T-helper 1 cell (primary cell): ENCODE measurements at places on chromosomes 6 and 20.

GRCh38 chr6:106290032-106290431, 35.5 kb downstream of the ATG5 start:
- DNase-seq = no peak

- DNase-seq = no peak
Measured at GRCh38 chr6:12081771-12082170, 69.7 kb downstream of the HIVEP1 start.

DNA sequence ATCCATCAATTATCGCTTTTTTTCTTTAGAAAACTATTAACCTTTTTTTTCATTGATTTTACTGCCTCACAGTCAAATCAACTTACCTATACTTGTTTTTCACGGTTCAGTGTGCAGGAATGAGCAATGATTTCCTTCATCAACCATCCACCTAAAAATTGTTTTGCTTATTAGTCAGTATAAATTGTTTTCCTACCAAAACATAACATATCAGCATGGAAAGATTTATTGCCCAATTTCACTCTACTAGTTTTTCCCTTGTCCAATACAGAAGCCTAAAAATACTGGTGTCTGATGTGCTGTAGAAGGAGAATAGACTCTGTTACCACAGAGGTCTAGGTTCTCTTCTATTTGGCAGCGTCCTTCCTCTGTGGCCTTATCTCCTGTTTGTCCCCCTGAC, 558.2 kb upstream of the CITED2 start:
- no peak for DNase-seq

DNA sequence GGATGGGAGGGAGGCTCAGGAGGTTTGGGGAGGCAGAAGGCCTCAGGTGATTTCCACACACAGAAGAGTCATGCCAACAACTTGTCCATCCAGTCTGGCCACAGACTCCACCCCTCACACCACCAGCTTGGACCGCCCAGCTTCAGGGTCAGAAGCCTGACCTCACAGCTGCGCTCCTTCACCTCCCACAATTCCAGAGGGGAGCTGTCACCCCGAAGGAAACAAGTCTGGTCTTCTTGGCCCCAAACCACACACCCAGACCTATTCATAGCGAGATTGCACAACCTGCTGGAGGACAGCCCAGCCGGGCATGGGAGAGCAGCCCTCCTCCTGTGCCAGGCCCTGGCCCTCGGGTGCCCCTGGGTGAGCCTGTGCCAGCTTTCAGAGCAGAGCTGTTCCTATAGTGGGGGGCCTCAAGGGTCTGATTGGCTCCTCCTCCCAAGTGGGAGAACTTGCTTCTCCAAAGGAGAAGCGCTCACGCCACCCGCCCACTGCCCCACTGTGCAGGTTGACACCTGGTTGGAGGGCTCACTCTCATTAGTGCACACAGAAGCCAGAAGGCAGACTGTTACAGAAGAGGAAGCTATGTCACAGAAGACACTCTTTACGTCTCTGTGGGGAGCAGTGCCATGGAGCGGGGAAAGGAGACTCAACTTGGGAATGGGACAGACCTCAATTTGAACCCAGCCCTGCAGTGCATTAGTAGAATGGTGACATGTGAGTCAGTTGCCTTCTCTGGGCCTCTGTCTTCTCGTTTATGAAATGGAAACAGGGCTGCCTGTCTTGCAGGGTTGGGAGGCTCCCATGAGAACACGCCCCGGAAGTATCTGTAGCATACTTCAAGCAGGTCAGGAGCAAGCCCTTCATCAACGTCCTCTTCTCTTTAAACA, 128.8 kb downstream of the FOXO3 start:
- DNase-seq = no peak

DNA sequence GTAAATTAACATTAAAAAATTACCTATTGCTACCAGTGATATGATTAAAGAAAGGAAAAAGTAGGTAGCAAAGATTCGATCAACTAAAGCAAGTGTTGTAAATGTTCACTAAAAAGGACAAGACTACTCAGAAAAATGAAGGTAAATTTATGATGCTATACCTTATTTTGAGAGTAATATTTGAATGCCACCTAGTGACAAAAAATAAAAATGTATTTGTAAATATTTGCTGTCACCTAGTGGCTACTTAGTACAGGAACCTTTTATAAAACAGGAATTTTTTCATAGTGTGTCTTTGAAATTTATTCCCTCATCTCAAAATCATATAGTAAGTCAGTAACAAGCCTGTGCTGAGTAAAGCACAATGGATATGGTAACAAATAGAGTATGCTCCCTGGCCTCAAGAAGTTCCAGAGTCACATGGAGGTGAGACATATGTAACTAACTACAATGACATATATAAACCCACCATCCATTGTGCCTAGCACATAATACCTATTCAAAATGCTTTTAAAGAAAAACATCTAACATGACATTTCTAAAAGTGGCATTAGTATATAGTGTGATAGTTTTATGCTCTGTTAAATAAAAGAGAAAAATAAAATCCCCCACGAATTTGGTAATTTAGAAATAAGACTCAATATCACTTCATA, 193.1 kb upstream of the SIM1 start:
- no peak for DNase-seq

DNA sequence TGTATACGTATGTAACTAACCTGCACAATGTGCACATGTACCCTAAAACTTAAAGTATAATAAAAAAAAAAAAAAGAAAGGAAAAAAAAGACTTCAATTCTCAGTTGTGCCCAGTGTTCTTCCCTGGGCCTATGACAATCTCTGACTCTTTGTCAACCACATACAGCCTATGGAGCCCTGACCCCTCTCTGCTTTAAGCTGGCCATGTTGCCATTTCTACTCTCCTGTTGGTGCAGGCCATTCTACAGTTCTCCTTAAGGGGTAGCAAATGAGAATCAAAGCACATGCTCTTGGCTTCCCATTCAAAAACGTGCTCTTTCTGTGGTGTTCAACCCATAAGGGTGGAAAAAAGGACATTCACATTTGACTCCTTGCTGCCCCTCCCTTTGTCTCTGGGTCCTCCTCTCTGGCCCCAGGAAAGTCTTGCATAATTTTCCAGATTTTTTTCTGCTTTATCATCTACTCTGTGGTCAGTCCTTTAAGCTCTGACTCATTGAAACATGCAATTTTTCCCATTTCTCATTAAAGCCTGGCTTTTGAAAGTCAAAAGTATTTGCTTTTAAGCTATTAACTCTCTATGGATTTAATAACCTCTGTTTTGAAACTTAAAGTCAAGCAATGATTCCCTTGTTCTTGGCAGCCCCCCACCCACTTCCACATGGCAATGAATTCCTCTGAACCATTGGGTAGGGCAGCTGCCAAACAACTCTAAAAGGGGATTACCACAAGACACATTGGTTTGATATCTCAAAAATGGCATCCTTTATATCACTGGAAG, 208.6 kb upstream of the MCHR2 start:
- DNase-seq = no peak

DNA sequence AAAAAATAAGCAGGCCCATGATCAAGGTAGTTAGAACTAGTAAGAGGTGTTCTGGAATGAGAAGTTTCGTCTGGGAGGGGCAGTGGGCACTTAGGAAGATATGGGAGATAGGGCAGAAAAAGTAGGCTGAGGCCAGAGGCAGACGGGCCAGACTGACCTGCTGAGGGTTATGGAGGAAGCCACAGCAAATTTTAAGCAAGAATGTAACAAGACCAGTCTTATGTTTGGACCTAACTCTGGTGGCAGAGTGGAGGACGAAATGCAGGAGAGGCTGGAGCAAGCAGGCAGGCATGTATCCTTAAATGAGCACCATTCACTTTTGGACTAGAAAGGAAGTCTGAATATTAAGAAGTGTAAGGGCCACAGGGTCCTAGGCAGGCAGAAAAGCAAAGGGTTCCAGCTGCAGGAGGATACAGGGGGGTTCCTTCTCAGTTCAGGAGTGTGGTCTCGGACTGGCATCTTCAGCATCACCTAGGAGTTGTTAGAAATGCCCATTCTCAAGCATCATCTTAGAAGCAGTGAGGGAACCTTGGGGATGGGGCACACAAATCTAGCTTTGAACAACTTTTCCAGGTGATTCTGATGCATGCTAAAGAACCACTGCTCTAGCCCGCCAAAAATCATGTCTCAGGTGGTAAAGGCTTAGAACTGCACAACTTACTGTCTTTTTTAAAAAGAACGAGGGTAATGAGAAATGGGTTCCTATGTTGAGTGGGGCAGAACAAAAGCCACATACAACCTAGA, 1.7 kb upstream of the DSTN start:
- DNase-seq = no peak

- DNase-seq = no peak
Measured at GRCh38 chr6:116450769-116451740, 10.1 kb upstream of the CALHM6 start.

- DNase-seq = no peak
Measured at GRCh38 chr20:46118481-46119020, 437 bp downstream of the CD40 start.

DNA sequence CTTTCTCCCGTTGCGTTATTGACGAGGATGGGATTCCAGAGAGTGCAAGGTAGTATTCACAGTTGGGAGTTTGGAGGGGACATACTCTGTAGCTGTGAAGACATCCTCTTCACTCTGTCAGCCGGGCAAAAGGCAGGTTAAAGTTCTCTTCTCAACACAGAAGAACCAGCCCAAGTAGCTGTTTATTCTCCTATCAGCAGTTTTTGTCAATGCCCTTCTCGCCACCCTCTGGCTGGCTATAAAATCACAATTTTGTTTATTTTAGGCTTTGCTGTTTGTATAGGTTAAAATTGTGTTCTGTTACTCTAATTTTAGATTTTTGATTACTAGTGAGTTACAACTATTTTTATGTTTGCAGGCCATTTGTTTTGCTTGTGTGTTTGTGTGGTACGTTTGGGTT, 37.9 kb upstream of the MAS1 start:
- DNase-seq = no peak

DNA sequence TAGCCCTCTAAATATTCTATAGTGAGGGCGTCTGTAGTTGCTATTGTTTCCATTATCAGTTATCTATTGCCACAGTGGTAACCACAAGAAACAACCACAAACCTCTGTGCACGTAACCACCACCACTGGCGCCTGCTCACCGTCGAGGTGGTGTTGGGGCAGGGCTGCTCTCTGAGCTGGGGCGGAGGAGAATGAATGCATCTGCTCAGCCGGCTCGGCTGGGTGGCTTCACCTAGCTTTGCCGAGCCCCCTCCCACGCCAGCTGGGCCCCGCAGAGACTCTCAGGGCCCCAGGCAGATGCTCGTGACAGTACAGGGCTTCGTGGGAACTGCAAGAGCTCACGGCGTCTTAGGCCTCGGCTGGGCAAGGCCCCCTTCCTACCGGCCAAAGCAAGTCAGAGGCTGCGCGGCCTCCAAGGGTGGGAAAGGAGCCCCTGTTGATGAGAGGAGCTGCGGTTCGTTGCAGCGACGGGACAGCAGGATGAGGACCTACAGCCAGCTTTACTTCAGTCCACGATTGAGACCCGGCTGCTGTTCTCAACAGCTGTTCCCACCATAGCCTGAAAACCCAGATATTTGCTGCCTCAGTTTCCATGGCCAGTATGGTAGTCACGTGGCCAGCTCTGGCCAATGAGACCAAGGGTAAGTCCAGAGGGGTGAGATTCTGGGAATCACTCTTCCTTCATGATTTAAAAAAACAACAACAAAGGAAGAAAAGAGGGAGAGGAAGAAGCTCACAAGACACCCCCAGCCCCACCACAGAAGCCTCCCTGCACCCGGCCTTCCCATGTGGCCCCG, 120.2 kb upstream of the AFDN start:
- DNase-seq = no peak

DNA sequence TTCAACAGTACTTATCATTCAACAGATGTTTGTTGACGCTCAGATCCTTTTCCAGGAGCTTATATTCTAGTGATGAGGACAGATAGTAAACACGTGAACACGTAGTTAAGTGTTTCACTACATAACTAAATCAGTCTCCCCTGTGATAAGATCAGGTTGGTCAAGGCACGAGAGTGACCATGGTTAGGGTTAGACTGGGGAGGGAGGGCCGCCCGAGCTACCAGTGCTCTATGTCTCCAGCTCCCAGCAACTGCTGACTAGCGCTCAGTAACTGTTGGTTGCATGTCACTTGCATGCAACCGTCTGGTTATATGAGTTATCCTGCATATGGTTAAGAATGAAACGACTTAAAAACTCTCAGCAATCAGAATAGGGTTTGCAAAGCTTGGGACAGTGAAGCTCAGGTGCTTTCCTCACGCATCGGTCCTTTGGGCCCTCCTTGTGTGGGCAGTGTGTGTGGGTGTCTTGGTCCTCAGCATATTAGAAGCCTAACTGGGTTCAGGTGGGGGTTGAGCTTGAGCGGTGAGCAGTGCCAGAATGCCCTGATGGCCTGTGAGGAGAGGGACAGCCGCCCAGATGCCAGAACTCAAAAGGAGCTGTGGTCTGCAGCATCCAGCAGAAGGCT, 120.8 kb downstream of the ARID1B start:
- DNase-seq = no peak

DNA sequence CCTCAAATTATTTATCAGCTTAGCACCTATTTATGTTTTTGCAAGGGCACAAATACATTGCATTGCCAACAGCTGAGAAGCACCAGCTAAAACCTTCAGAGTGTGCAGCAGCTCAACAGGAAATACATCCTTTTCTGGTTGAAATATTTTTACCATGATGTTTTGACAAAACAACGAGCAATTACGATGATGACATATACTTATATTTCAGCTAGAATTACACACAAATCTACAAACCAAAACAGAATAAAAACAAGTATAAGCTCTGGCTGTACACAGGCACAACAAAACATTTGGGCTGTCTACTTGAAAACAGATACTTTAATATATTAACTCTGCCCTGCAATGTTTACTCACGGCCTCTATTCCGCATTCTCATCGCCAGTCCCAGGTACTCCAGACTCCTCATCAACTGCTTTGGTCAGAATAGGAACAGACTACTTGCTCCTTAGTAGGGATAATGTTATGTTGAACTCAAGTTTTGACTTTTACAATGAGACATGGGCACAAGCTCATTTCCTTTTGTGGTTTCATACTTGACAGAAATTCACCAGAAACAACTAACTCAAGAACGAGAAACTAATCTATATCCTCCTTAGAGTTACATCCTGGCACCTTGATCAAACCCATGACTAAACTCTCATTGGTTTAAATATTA, 377.6 kb downstream of the ESR1 start:
- no peak for DNase-seq

DNA sequence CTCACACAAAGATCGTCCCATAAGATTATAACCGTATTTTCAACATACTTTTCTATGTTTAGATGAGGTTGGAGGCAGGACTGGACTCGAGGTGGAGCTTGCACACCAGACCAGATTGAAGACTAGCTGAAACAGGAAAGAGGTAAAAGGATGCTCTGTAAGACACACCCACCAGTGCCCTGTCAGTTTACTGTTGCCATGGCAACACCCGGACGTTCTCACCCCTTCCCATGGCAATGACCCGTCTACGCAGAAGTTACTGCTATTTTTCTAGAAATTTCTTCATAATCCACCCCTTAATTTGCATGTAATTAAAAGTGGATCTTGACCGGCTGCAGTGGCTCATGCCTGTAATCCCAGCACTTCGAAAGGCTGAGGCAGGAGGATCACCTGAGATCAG, 13.6 kb upstream of the SRSF6 start:
- no peak for DNase-seq

GRCh38 chr6:44527583-44528369, 140.3 kb downstream of the CDC5L start:
- DNase-seq = no peak

- no peak for DNase-seq
Measured at GRCh38 chr6:166438211-166438861, 55.6 kb upstream of the MPC1 start.
